ENCODE measurements at places on chromosomes 6 and 20.

DNA sequence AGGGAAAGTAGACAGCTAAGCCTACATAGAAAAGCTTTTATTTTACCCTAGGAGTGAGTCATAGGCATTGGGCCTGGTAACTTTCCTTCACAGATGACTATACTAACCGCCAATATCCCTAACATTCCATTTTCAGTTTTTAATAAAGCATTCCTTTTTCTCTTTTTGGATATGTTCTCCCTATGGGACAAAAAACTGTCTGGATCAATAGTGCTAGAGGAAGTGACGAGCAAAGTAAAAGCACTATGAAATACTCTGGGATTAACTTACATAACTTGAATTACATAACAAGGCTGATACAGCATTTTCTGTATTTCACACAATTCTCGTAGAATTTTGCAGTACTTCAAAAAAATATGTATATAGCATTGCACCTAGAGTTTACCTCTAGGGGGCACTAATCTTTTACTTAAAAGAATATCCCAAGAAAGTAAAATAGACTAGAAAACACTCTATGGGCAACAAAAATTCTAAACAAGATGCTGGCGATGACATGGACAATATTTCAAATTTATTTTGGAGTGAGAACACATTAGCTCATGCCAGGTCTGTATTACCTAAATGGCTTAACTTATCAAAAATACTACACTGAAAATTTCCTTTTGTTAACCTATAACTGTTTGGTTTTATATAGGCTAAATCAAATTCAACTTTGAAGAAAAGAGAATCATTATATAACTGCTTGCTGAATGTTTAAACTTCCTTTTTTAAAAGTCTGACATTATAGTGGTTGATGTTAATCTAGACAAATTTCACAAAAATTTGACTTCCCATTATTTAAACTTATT, 66.3 kb upstream of the DST start:
- DNase-seq, result no peak

DNA sequence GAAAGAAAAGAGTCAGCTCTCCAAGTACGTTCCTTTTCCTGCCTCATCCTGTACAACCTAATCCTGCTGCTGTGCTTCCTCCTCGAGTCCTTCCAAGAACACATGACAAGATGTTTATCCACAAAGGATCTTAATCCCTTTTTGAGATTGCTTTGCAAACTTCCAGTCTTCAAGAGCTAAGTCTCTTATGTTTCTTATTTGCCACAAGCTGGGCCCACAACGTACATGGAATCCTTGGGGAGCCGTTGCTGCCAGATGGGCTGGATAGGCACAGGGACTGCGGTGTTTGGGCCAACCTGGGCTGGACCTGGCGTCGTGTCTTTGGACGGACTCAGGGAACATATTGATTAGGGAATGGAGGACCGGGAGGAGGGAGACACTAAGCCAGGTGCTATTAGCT, 79.7 kb upstream of the AFDN start:
- DNase-seq, result no peak

DNA sequence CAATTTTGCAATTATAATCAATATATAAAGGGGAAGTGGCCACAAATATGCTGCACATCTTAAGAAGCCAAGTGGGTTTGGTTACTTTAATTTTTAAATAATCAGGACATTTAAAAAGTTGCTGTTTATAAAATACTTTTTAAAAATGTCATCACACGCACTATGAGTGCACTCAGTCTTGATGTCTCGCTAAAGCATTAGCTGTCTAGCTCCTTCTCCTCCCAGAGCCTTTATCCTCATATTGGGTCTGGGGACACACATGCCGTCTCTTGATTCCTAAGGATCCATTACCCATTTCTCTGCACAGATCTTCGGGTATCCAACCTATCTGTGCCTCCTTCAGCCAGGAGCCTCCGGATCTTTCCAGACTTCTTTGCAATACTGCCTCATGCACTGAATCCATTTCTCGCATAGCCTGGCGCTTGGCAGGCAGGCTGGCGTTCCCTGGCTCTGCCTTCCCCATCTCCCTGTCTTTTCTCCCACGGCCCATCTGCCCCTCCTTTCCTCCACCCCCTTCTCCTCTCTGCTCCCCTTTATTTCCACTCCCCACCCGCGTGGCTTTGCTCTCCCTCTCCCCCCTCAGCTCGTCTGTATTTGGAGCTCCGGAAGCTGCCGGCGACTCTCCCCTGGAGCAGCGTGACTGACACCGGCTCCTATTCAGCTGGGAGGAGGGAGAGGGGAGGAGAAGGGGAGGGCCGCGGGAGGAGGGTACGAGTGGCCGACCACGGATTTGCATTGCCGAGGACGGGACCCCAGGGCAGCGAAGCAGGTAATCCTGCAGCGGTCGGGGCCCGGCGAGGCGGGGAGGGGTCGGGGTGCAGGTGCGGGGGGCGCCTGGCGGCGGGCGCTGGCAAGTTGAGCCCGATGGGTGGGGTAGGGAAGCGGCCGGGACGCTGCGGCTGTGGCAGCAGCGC, at the start of gene CAP2:
TSS of gene CAP2 (plus strand) at position 618 of the 914 bp plus-strand sequence. CDS start 27,961 bp downstream, outside the sequence.
- no peak for DNase-seq

GRCh38 chr20:43507150-43508080, at the start of gene L3MBTL1:
Gene L3MBTL1, plus strand, starts transcription at chr20:43507697. Its CDS starts 5,807 bp downstream, at chr20:43513504.
- DNase-seq, result peak; percentile 6

- DNase-seq, result no peak
Measured at GRCh38 chr20:14332866-14333265, 4.5 kb downstream of the FLRT3 start.

DNA sequence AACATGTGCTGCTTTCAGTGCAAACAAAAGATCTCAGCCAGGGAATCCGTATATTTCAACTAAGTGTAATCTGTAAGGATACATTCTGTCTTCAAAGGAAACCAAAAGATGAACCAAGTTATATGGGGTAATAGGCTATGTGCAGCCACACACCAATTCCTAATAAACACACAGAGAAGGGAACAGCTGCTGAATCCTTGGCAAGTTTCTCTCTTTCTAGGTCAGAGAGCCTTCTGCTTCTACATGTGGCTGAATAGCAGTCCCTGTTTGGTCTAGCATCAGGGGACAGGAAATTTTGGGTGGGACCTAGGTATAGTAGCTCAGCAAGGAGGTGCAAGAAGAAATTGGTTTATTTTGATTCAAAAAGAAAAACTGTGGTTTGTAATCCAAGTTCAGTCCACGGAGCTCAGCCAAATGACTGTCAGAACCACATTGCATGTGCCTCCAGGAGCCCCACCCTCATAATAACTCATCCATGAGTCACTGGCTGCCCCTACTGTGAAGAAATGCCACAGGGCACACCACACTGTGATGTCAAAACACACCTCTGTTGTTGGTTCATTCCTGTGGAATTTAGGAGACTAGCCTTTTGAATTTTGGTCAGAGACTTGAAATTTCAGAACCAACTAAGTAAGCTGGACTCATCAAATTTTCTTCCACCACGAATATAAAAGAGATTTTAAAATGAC, 21.1 kb downstream of the SPTLC3 start:
- no peak for DNase-seq

DNA sequence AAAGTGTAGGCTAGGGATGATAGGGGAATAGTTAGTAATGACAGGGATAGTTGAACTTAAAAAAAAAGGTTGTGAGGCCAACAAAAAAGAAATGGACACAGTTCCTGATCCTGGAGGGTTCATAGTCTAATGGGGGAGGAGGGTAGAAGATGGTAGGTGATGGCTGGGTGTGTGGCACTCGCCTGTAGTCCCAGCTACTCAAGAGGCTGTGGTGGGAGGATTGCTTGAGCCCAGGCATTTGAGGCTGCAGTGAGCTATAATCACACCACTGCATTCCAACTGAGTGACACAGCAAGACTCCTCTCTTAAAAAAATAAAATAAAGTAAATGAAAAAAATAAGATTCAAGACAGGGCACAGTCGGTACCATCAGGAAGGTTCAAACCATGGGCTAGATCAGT, 2.4 kb upstream of the MICB start:
- DNase-seq, result no peak

GRCh38 chr6:91042656-91043055, 455.8 kb upstream of the MAP3K7 start:
- DNase-seq, result no peak

GRCh38 chr6:14743474-14744211, 502.2 kb upstream of the JARID2 start:
- peak; percentile 78 for DNase-seq

GRCh38 chr6:18350712-18351111, 36.4 kb upstream of the RNF144B start:
- DNase-seq, result no peak

- DNase-seq, result no peak
Measured at GRCh38 chr20:19310541-19310940, 98.1 kb downstream of the SLC24A3 start.

GRCh38 chr20:21571841-21572690, 58.2 kb upstream of the NKX2-2 start:
- peak; percentile 26 for DNase-seq

- DNase-seq, result no peak
Measured at GRCh38 chr6:168002804-168003203, 5.3 kb downstream of the KIF25 start.

- no peak for DNase-seq
Measured at GRCh38 chr6:117352466-117353081, 73.2 kb downstream of the ROS1 start.

DNA sequence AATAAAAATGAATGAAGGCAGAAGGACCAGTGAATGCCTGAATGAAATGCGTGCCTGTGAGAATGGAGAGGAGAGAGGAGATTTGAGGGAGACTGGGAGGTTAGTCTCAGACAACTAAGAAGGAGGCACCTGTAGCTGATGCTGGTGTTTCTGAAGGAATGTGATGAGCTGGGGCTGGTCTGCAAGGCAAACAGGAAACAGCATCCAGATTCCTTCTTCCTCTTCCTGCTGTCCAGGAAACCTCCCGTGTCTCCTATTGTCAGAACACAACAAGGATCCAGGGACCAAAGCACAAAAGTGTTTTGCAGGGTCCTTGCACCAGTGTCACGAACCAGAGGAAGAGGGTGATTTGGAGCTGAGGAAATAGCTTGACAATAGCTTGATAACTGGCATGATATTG, 50.4 kb upstream of the TAB2 start:
- no peak for DNase-seq

GRCh38 chr6:135085700-135086413, 31.2 kb upstream of the HBS1L start:
- no peak for DNase-seq

- no peak for DNase-seq
Measured at GRCh38 chr6:91298543-91299145, 711.8 kb upstream of the MAP3K7 start.

- no peak for DNase-seq
Measured at GRCh38 chr6:90429713-90430112, 133.1 kb upstream of the BACH2 start.

DNA sequence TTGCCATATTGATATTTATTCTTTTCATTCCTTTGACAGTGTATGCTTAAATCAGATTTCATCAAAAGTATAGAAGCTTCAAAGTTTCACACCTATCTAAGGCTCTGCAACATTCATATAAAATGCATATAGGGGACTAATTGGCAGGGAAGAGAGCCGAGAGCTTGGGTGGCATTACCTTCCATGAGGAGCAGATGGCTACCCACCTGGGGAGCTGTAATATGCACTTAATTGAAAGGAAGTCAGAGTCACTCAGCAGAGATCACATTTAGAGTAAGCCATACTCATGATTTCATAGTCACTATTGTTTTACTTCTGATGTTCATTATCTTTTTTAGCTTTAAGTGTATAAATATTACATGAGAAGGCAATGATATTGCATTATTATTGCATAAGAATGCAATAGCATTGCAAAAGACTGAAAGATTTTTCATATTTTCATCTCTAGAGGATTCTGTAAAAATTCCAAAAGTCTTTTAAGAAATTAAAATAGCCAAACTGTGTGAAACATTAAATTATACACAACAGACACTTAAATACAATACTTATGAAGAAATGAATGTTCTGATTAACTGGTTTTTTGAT, 1305.2 kb downstream of the EPHA7 start:
- DNase-seq, result no peak

DNA sequence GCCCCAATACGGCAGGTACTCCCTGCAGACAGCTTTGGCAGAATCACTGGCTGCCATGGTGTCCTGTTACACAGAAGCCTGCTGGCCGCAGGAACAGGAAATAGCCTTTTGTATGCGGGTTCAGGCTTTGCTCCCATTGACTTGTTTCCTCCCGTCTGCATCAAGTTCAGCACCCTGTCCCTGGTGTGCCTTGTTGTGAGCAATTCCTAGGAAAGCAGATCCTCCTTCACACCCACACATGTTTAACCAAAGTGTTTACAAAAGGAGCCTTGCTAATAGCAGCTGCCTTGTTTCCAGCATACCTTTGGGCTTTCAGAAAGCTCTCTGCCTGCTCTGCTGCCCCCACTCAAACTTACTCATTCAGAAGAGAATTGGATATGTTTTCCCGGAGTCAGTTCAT, 127.2 kb upstream of the SUPT3H start:
- DNase-seq, result no peak

- DNase-seq, result no peak
Measured at GRCh38 chr6:89139509-89140346, 6.1 kb upstream of the PM20D2 start.

- no peak for DNase-seq
Measured at GRCh38 chr6:139909992-139910391, 535.5 kb upstream of the CITED2 start.

- peak; percentile 43 for DNase-seq
Measured at GRCh38 chr6:26273673-26274588, 91.1 kb upstream of the BTN3A2 start.

- no peak for DNase-seq
Measured at GRCh38 chr20:62583424-62583920, 58.8 kb upstream of the SLCO4A1 start.

DNA sequence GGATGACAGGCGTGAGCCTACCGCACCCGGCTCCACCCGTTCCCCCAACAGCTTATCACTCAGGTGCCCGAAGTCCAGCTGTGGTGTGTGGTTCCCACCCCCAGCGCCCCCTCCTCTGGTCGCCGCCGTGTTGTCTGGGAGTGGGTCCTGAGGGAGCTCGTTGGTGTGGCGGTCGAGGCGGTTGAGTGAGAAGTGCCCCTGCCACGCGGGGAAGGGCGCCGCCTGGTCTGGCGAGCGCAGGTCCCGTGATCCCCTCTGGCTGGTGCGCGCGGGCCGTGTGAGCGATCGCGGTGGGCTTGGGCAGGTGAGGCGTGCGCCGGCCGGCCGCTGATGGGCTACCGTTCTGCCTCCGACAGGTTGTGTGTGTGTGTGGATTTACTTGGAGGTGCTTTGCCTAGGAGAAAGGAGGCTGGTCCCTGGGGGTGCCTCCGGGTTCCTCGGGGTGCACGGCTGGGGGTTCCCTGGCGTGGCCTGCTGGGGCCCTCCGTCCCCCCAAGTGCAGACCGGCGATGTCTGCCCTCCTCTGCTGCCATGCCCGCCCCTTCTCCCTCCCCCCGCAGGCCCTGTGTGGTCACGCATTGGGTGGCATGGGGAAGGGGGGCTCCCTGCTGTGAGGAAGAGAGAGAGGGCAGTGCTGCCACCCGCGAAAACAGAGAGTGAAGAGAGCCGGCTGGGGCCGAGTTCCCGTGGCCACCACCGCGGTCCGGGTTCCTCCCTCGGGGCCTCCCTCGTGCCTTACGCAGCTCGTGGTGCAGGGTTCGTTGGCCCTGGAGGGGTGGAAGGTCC, 336.0 kb upstream of the DEFB115 start:
- DNase-seq, result no peak
